ENCODE measurements at places on chromosomes 3 and 15.

DNA sequence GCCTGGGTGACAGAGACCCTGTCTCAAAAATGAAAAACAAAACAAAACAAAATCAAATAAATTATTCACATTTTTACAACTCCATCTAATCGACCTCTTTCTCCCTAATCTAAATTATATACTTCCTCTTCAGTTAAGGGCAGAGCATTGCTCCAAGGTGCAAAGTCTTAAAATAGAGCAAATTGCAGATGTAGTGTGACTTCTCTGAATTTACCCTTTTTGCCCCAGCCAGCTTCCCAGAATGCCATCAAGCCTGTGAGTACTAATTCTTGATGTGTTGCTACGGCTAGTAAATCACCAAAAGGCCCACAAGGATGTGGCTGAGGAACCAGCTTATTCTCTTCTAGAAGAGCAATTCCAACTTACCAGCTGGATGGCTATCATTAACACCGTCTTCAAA lies 53.4 kb upstream of the PPIB start:
- no peak for DNase-seq

DNA sequence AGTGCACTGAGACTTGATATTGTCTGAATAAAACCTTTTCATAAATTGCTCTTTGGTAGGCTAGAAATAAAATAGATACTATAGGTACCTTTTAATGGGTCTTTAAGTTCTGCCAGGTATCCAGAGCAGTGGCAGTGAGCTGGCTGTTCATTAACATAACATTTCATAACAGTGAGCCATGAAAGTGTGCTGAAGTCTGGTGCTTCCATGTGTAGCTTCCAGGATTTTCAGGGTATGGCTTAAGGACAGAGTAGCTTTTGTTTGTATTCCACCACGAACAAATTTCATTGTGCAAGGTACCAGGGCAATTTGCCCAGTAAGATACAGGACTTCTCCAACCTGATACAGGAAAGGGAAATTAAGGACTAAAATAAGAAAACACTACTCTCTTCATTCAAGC lies 124.7 kb upstream of the NANOGP8 start:
- DNase-seq = no peak

GRCh38 chr15:68279779-68280753 lies 2.5 kb downstream of the FEM1B start:
- DNase-seq = no peak

GRCh38 chr3:111943533-111943932 lies 35.3 kb upstream of the ABHD10 start:
- no peak for DNase-seq

GRCh38 chr15:43913026-43913780 lies 86.4 kb downstream of the WDR76 start:
- DNase-seq = no peak

DNA sequence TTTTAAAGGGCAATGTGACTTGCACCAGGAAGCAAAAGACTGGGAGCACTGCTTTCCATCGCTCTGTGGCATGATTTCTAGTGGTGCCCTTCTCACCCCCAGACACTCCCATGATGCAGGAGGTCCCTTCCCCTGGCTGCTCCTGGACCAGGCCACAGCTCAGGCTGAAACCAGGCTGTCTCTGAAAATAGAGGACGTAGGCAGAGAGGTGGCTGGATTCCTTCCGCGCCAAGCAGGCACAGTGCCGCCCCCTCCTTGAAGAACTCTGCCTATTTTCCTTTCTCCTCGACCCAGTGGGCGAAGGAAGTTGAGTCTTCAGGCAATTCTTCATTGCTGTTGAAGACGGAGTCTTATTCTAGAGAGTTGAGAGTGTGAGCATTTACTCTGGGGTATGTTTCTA lies 489.4 kb upstream of the TBL1XR1 start:
- DNase-seq = no peak

- no peak for DNase-seq
Observed at GRCh38 chr3:46634856-46635255, 22.5 kb downstream of the FAM240A start.

DNA sequence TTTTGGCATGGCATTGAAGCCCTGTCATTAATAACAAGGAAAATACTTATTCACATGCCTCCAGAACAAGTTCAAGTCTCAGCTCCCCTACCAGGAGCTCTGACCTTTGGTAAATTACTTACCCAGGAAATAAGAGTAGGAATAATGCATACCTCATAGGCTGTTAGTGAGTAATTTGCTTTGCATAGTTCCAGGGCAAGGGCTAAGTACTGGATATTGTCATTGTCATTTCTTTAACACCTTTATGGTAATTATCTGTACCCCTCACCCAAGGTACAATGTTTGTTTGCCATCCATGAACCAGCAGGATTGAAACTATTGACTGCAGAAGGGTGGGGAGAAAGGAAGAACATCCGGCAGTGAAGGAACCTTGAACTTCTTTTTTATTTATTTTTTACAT lies 148.5 kb downstream of the SOX2 start:
- no peak for DNase-seq

- DNase-seq = no peak
Observed at GRCh38 chr15:81255315-81255957, 58.8 kb downstream of the IL16 start.

DNA sequence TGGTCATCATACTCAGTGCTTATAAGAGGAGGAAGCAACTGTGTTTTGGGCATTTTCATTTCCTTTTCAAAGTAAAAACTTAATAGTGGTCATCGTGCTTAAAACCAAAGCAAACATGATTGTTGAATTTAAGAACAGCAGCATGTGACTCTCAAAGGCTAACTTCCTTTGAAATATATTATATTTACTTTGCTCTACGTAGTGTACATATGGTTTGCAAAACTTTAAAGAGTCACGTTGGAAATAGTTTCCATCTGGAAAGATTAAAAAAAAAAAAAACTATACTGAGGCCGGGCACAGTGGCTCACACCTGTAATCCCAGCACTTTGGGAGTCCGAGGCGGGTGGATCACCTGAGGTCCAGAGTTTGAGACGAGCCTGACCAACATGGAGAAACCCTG lies 367.9 kb upstream of the BCHE start:
- no peak for DNase-seq

DNA sequence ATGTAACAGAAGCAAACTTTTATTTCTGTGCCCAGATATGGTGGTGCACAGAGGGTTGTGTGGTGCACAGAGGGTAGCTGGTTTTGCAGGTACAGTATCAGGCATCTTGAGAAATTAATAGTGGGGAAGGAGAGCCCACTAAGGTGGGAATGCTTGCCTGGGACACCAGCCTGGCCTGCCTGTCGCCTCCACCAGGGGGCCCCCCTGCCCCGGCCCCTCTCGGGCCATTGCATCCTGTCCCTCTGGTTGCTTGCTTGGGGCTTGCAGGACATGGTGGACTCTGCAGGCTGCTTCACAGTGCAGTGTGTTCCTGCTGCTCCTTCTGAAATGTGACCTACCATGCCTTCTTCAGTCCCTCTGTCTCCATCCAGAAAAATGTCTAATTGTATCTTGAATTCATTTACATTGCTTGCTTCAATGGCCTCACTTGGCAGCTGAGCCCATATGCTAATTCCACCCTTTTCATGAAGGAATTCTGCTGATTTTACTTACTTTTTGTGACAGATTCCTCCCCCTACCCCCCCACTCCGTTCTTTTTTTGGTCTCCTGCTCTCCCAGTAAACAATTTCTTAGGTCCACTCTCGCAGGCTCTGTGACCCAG lies 73.6 kb downstream of the EEFSEC start:
- DNase-seq = no peak

DNA sequence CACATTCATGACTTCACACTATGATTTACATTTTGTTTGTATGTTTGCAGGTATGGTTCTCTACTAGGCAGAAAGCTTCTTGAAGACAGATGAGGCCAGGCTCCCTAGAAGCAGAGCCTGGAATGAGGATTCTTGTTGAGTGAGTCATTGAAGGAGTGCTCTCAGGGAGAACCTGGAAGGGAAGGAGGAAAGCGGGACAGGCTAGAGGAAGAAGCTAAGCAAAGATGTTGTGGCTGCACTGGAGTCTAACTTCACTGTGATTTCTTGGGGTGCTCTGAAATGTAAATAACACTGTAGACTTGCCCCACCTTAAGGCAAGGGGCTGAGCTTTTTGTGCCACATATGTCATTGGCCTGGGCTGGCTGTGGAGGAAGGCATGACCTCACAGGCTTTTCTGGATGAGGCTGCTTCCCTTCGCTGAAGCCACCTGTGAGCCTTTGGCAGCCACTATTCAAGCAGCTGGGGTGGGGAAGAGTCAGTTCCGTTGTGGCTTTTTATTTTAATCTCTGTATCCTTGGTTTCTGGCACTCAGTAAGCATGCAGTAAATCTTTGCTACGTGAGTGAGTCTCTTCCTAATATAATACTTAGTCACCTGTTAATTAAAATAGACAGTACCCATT lies 307.3 kb downstream of the SV2B start:
- DNase-seq = no peak

- DNase-seq = no peak
Observed at GRCh38 chr15:83112233-83112955, 4.9 kb downstream of the TM6SF1 start.

DNA sequence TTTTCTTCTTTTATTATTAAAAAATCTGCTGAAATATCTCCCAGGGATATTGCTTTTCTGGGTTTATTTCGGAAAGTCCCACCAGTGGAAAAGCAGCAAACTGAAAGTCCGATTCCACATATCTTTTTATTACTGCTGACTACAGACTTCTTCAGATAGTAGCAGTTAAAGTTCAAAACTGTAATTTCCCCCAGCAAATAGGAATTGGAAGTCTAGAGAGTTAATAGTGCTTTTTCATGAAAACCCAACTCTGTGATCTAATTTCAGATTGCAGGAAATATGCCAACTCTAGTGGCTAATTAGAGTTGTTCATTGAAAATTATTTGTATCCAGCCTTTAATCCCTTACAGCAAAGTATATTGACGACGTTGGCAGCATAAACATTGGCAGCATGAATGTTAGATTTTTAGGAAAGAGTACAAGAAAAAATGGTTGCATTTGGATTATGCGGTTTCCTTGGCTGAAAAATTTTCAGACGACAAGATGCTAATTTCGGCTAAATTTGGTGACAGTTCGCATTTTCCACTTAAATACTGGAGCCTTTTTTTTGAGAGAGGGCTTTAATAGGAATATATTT lies 472.9 kb upstream of the CBLB start:
- DNase-seq = no peak

- DNase-seq = no peak
Observed at GRCh38 chr15:67758619-67759300, 66.5 kb upstream of the SKOR1 start.

- DNase-seq = no peak
Observed at GRCh38 chr3:64067506-64068346, 44.4 kb upstream of the PSMD6 start.

DNA sequence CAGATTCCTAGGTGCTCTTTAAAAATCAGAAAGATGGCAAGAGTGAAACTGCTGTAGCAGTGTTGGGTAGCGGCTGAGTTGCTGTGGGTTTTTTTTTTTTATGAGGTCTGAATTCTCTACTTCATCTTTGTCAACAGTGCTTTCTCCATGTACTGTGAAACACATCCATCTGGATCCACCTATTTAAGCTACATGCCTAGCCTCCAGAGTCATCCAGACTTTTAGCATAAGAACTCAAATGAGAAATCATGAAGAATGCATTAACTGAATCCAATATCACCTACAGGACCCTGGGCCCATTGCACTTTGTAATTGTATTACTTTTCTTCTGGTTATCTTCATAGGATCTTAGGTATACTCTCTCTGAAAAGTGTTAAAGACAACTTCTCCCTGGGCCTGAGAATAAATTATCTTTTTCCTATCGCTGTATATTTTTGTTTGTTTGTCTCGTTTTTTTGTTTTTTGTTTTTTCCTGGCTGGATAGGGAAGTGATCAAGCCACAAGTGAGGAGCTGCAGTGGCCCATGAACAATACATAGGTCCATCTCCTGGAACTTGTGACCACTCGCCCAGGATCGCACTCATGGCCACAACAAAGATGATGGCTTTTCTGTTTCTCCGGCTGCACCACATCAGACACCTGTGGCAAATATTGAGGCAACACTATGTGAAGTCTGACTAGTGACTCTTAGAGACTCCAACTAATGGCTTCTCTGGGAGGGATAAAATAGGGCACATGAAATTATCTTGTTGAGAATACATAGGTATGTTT lies 609.9 kb upstream of the AGTR1 start:
- no peak for DNase-seq

DNA sequence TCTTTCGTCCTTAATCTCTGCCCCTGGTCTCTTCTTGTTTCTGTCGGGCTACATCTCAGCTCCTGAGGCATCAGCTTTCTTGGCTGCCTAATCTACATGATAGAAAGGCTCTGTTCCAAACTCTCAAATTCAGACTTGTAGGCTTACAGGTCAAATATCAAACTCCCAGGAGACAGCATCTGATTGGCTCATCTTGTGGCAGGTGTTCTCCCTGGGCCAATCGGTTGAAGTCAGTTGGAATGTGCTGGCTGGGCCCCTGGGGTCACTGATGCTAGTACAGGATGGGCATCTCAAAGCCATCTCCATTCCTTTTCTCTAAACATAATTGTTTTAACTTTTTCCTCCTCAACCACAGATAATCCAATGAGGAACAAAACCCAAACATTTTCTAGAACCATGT lies 198.7 kb downstream of the CNTN3 start:
- no peak for DNase-seq

- DNase-seq = no peak
Observed at GRCh38 chr15:57033715-57034439, 115.4 kb downstream of the TCF12 start.

DNA sequence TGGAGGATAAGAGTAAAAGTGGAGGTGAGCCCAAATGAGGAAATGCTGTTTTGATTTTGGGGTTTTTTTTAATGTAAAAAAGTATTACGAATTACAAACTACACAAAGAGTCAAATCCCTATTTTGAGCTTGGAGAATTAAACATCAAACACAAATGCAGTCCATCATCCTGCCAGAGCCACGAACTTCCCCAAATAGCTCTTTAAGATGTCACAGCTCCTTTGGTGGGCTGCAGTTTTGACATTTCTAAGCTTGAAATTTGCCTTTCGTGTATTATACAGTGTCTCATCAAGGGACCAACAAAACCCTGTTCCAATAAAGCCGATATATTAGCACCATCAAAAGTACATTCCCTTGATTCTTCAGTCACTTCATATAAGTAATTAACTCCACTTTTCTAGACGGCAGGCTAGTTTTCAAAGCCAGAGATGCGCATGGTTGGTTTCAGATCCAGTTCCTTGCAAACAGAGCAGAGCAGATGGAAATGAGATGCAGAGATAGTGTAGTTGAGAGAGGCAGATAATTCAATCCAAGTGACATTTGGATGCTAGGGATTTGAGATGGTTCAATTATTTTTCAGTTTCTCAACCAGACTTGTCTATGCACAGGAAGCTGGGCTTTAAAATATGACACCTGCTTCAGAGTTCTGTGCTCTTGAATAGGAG lies 580.9 kb downstream of the EDEM1 start:
- no peak for DNase-seq
